ENCODE measurements at places on chromosomes 5 and 9. TPM values are rescaled to one million over a fixed set of nuclear protein-coding genes. Genes with fewer than 3 reads are reported as not detected.

- no peaks in the 10 kb centered on the region for H3K27me3 ChIP-seq
- no peak overlapping the region for H3K4me3 ChIP-seq
- no peaks in the 10 kb centered on the region for H3K4me1 ChIP-seq
Measured at GRCh38 chr9:130461218-130461630, 16.5 kb downstream of the ASS1 start.

DNA sequence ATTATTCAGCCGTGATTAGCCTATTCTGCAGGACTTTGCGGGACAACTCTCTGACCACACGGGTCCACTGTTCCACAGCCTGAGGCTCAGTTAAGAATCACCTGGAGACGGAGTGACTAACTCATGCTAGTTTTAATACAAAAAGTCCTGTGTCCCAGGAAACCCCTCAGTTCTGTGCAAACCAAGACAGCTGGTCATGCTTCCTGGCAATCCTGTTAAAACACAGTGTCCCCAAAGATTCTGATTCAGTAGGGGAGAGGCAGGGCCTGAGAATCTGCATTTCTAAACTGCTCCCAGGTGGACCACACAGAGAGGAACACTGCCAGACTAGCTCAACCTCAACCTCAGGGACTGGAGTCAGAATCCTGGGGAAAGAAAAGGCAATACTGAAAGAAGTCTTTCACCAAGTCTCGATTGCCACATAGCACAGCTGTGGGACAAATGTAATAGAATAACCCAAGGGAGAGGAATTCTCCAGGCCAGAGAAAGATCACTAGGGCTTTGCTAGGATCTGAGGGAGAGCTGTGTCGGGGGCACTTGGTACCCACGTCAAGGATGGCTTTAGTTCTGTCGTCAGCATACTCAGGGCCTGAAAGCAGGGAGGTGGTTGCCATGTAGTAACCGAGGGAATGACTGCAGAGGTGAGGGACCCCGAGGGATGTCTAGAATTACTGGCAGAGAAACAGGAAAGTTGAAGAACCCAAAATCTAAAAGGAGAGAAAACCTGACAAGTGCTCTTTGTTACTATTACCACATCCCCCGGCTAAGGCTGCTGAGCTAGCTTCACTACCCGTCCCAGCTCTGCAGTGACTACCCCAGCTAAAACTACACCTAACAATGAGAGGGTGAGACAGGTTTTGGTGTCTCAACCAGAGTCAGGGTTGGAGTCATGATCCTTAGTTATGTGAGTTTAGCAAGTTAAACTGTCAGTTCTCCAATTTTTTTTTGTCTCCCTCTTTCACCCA, 8.6 kb downstream of the SUSD1 start:
- H3K4me3 ChIP-seq, result no peak overlapping the region
- no peaks in the 10 kb centered on the region for H3K36me3 ChIP-seq
- DNase-seq, result no peak
- no peak overlapping the region for H3K27ac ChIP-seq
- no peaks in the 10 kb centered on the region for H3K27me3 ChIP-seq

DNA sequence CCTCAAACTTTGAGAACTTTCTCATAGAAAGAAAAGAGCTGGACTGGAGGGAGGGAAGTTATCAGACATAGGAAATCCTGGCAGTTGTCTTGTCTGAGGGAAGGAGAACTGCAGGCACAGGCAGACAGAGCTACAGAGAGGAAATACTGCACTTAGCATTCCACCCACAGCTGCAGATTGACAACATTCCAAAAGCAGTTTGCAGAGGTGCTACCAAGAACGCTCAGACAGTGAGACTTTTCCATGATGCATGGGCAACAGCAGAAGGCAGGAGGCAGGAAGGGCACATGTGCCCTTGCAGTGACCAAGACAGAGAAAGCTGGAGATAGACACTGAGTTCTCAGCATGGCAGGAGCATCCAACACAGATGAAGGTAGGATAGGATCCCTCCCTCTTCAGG, 327.5 kb upstream of the ZNF462 start:
- H3K4me3 ChIP-seq, result no peak overlapping the region
- no peaks in the 10 kb centered on the region for H3K4me1 ChIP-seq
- no peaks in the 10 kb centered on the region for H3K27me3 ChIP-seq
- H3K27ac ChIP-seq, result no peak overlapping the region
- DNase-seq, result no peak

DNA sequence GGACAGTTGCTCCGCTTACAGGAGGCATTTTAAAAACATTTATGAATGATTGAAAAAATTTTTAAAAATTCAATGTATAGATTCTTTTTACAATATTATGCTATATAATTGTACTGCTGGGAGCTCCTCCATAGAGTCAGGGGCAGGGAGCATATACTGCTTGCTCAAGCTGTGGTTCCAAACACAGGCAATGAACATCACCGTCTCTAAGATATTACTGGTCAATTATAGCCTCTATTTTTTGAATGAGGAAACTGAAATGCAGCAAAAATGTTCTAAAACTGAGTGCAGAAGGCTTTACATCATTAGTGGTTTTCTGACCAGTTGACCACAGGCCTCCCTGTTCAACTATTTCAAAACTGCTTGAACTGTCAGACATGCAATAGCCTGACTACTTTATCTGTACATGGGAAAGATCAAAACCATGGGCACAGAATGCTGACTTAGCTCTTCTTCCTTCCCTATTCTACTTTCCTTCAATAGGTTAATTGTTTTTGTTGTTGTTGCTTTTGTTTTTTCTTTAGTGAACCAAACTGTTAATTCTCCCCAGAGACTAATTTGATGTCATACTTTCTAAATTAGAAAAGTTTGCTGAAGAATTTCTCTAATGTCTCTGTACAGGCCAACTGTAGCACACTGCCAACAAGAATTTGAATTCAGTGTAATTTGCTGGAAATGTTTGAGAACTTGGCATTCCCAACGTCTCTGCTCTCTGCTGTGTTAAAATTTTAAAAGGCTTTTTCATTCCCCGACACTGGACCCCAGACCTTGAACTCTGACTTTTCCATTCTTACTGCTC, 107.6 kb upstream of the MPDZ start:
- H3K4me3 ChIP-seq, result no peak overlapping the region
- H3K4me1 ChIP-seq, result no peaks in the 10 kb centered on the region
- no peaks in the 10 kb centered on the region for H3K27me3 ChIP-seq
- no peaks in the 10 kb centered on the region for H3K36me3 ChIP-seq

DNA sequence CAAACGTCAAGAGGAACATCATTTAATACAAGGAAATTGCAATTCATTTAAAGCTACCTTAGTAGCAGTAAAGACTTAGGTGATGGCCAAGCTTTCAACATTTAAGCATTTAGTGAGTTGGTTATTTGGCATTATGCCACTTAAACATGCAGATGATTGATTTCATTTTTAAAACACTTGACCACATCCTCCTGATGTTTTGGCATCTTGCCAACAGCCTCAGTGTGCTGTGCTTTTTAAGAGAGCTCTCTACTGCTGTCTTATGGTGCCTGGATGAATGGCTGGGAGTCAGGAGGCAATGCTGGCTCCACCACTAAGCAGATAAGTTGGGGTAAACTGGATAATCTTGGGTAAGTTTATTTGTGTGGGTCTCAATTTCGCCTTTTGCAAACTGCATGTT, 364.5 kb downstream of the MAN2A1 start:
- no peaks in the 10 kb centered on the region for H3K27me3 ChIP-seq
- peaks cover 18% of the 10 kb centered on the region for H3K4me1 ChIP-seq
- H3K36me3 ChIP-seq, result no peaks in the 10 kb centered on the region

- no peaks in the 10 kb centered on the region for H3K27me3 ChIP-seq
- H3K4me1 ChIP-seq, result peaks cover 3% of the 10 kb centered on the region
- no peak overlapping the region for H3K4me3 ChIP-seq
- no peak overlapping the region for H3K27ac ChIP-seq
Measured at GRCh38 chr9:95261890-95262289, 55.6 kb downstream of the FANCC start.

- no peaks in the 10 kb centered on the region for H3K36me3 ChIP-seq
- no peaks in the 10 kb centered on the region for H3K27me3 ChIP-seq
- H3K27ac ChIP-seq, result no peak overlapping the region
- no peak overlapping the region for H3K4me3 ChIP-seq
- H3K4me1 ChIP-seq, result no peaks in the 10 kb centered on the region
Measured at GRCh38 chr9:115855458-115856133, 298.0 kb upstream of the PAPPA start.

GRCh38 chr5:119708076-119708790, 78.9 kb downstream of the FAM170A start:
- DNase-seq, result no peak
- no peak overlapping the region for H3K4me3 ChIP-seq
- H3K36me3 ChIP-seq, result no peaks in the 10 kb centered on the region
- H3K27ac ChIP-seq, result no peak overlapping the region

- no peaks in the 10 kb centered on the region for H3K36me3 ChIP-seq
- H3K27me3 ChIP-seq, result peaks cover 10% of the 10 kb centered on the region
- H3K4me3 ChIP-seq, result peak overlapping the region; percentile 74
- no peak for DNase-seq
- no peaks in the 10 kb centered on the region for H3K4me1 ChIP-seq
Measured at GRCh38 chr5:149732324-149733128, 2.4 kb downstream of the PPARGC1B start.

DNA sequence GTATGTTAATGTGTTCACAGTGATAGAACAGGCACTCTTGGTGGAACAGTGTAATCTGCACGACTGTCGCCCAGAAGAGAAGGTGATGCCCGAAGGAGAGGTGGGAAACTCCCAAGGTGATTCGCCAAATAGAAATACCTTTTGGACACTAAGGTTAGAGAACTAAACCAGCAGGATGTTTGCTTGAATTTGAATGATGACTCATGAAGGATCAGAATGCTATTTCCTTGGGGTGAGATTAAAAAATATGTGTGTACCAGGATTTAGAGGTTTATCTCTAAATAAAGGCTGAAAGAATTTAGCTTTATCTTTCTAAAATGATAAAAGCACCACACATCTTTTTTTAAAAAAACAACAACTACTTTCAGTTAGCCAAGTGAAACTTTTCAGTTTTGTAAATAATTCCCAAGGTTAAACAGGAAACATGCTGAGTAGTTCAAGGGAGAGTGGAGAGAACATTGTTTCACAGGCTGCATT, 297.4 kb upstream of the TAS2R1 start:
- no peaks in the 10 kb centered on the region for H3K27me3 ChIP-seq
- H3K27ac ChIP-seq, result no peak overlapping the region
- no peaks in the 10 kb centered on the region for H3K4me1 ChIP-seq
- no peak for DNase-seq
- H3K36me3 ChIP-seq, result no peaks in the 10 kb centered on the region

GRCh38 chr9:32345243-32345642, 39.2 kb upstream of the ACO1 start:
- no peaks in the 10 kb centered on the region for H3K36me3 ChIP-seq
- no peaks in the 10 kb centered on the region for H3K27me3 ChIP-seq
- no peak overlapping the region for H3K4me3 ChIP-seq
- no peaks in the 10 kb centered on the region for H3K4me1 ChIP-seq
- DNase-seq, result no peak

DNA sequence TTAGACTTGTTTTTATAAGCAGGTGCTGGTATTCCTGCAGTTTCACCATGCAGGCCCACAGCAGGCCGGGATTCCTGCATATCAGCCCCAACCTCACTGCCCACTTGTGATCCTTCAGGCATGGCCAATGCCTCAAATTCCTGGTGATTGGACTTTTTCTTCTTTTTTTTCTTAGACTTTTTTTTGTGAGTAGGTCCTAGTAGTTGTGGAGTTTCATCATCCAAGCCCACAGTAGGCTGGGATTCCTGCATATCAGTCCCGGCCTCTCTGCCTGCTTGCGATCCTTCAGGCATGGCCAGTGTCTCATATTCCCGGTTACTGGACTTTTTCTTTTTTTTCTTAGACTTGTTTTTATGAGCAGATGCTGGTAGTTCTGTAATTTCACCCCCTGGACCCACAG, 4.8 kb downstream of the TTF1 start:
- H3K4me1 ChIP-seq, result peaks cover 29% of the 10 kb centered on the region
- no peak overlapping the region for H3K4me3 ChIP-seq
- peaks cover 53% of the 10 kb centered on the region for H3K36me3 ChIP-seq
- DNase-seq, result no peak
- H3K27ac ChIP-seq, result no peak overlapping the region

- H3K4me1 ChIP-seq, result peaks cover 74% of the 10 kb centered on the region
- H3K27me3 ChIP-seq, result no peaks in the 10 kb centered on the region
Measured at GRCh38 chr9:128903871-128904620, 16.7 kb upstream of the PHYHD1 start.

- no peak for DNase-seq
- no peaks in the 10 kb centered on the region for H3K27me3 ChIP-seq
- no peaks in the 10 kb centered on the region for H3K36me3 ChIP-seq
- no peaks in the 10 kb centered on the region for H3K4me1 ChIP-seq
- H3K4me3 ChIP-seq, result no peak overlapping the region
Measured at GRCh38 chr5:107425541-107426031, 245.2 kb downstream of the EFNA5 start.

DNA sequence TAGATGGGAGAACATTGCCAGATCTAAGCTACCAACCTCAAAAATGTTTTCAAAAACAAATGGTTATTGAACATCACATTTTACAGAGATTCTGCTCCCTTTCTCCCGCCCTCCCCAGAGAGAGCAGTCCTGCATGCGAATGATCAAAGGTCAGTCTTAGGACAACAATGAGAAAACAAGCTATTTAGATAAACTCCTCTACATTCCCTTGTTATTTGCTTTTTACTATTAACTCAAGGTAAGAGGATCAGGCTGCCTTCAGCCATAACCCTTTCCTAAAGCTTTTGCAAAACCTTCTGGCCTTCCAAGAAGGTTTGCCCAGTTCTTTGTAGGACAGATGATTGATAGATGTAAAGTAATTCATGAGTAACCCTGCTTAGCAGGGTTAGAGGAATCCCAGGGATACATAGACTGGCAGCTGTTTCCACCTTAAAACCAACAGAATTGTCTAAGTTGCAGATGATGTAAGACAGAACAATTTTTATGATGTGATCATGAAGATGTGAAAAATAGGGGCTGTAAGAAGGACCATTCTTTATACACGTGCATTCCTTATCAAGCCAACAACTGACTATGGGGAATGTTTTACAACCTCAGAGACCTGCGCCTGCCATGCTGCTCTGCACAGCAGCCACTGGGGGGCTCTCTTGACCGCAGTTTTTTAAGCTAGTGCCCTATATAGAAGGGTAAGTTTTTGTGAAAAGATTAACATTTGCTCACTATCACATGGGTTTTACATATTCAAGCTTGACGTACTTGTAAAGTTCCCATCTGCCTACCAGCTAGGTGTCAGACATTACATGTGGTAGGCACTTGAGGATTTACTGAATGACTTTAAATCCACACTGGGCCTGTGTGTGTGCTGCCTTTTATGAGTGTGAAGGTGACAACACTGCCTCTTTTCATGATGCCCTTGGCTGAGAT, 2.3 kb upstream of the ZNF782 start:
- peaks cover 12% of the 10 kb centered on the region for H3K4me1 ChIP-seq
- H3K4me3 ChIP-seq, result no peak overlapping the region
- H3K27ac ChIP-seq, result no peak overlapping the region
- H3K36me3 ChIP-seq, result no peaks in the 10 kb centered on the region
- H3K27me3 ChIP-seq, result no peaks in the 10 kb centered on the region
- peak; percentile 74 for DNase-seq

DNA sequence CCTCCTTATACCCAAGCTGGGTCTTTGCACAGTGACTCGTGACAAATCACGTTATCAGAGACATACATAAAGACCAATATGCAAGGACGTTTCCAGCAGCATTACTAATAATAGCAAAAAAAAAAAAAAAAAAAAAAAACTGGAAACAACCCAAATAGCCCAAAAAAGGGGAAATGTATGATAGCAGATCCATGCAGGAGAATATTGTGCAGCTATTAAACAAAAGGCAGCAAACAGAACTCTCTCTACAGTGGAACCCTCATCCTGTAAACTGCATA, 37.7 kb downstream of the C5orf15 start:
- H3K27me3 ChIP-seq, result peaks cover 25% of the 10 kb centered on the region
- DNase-seq, result no peak
- H3K4me3 ChIP-seq, result peak overlapping the region; percentile 25
- H3K36me3 ChIP-seq, result no peaks in the 10 kb centered on the region

The HMCN2 gene
- total RNA-seq, result not detected

The GFPT2 gene
- total RNA-seq, result 3.6 TPM

The GARNL3 gene
- total RNA-seq, result 5.7 TPM

The SPEF2 gene
- total RNA-seq, result 11.3 TPM

The MOB3B gene
- 0.40 TPM for total RNA-seq

The NOP16 gene
- total RNA-seq, result 13.2 TPM

The RAB14 gene
- total RNA-seq, result 49.8 TPM

The QRFP gene
- not detected for total RNA-seq

The GABRP gene
- total RNA-seq, result not detected

All from T-cell (primary cell).